ENCODE measurements at places on chromosomes 12 and 14. TPM values are rescaled to one million over a fixed set of nuclear protein-coding genes. Genes with fewer than 3 reads are reported as not detected.

The REP15 gene
- 0.45 TPM for total RNA-seq

The ACRBP gene
- 0.45 TPM for total RNA-seq

The IGFBP6 gene
- total RNA-seq, result 254 TPM

The RGS6 gene
- not detected for total RNA-seq
